DMS79 (cell line): ENCODE measurements at places on chromosomes 12 and 14.

DNA sequence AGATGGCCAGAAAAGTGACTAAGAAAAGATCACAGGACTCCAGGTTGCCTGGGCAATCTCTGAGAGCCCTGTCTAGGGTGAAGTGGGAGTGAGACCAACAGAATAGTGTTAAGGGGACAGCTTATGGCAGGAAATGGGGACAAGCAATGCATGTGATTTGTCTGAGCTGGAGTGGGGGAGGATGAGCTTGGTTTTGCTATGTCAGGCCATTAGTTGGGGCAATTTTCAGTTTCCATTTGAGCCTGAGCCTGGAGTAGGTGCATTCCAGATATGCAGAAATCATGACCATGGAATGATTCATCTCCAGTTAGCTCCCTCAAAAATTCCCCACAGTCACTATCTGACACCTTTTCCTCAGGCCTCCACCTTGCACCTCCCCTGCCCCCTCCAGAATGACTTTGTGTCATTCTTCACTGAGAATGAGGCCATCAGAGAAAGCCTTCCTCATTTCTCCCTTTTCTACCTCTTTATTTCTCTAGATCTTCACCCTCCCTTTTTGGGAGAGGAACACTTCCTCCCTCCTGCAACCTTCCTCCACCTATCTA, 150.9 kb upstream of the PLEKHG7 start:
- DNase-seq, result no peak

- no peak for DNase-seq
Measured at GRCh38 chr14:75547552-75548250, 25.4 kb downstream of the BATF start.

DNA sequence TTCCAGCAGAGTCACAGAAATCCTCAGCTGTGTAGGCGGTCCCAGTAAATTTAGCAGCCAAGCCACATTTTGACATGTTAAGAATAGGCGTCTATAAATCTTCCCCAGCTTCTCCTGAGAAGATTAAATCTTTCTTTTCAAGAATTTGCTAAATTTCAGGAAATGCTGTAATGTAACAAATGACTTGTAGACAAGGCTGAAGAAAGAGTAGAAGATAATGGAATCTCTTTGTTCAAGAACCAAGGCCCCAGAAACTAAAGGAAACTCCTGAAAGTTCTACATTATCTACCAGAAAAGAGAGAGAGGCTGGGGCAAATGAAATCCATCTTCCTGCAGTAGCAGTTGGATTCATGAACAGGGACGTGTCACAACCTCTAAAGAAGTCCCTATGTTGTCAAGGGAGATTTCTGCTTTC, 760.3 kb downstream of the NOVA1 start:
- no peak for DNase-seq

- no peak for DNase-seq
Measured at GRCh38 chr12:3355378-3355900, 135.6 kb upstream of the PRMT8 start.

GRCh38 chr12:3771853-3772252, 18.9 kb upstream of the CRACR2A start:
- no peak for DNase-seq

DNA sequence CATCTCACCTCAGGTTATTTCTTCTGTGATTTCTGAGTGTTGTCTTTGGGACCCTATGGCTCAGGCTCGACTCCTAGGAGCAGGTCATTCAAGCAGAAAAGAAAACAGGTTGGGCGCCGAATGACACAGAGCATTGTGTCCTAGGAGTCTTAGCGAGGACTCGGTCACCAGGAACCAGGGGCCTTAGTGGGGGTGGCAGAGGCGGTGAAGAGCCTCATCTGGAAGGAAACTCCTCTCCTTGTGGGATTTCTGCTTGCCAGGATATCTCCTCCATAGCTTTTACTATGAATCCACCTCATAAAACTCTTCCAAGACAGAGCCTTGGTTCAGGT, 630 bp downstream of the PLEKHH1 start:
- DNase-seq, result no peak

GRCh38 chr14:24411443-24412389, 12.9 kb downstream of the NYNRIN start:
- DNase-seq, result peak; percentile 70

GRCh38 chr14:22689199-22689598, 45.0 kb upstream of the OR6J1 start:
- no peak for DNase-seq

DNA sequence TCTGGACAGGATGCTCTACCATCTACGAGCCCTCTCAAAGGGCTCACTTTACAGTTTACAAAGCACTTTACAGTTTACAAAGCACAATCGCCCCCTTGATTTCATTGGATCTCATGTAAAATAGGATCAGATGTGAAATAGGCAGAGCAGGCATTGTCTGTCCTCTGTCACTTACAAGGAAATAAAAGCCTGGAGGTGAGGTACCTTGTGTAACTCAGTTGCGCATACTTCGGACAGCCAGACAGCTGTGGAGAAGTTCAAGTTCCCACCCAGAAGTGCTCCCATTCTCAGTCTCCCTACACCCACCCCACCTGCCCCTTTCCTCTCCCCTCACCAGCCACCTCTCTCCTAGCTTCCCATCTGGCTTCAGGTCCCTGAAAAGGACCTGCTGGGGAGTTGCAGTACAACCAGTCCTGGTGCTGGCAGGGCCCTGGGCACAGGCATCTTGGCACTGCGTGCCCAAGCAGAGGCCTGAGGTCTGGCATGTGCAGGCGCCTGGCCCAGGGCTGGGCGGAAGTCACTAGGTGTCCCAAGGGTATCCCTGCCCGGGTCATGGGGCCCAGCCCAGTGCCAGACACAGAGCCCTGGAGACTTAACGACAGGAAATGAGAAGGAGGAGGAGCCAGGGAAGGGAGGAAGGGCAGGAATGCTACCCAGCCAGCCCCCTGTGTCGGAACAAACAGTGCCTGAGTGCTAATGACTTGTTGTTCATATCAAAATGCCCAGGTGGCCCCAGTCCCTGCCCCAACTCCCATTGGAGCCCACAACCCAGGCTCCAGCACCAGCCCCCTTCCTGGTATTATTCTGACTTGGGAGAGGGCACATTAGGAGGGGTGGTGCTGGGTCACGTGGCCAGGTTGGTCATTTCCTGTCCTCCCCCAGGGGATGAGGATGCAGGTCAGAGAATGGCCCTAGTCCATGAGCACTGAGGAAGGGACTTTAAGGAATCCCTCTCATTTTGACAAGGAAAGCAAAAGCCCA, 5.4 kb downstream of the RAPGEF3 start:
- no peak for DNase-seq

GRCh38 chr12:1795221-1795784, 25.1 kb upstream of the LRTM2 start:
- DNase-seq, result no peak

- DNase-seq, result no peak
Measured at GRCh38 chr14:81033698-81034240, 78.3 kb downstream of the TSHR start.

GRCh38 chr14:96233661-96234060, 22.3 kb upstream of the BDKRB1 start:
- DNase-seq, result no peak

DNA sequence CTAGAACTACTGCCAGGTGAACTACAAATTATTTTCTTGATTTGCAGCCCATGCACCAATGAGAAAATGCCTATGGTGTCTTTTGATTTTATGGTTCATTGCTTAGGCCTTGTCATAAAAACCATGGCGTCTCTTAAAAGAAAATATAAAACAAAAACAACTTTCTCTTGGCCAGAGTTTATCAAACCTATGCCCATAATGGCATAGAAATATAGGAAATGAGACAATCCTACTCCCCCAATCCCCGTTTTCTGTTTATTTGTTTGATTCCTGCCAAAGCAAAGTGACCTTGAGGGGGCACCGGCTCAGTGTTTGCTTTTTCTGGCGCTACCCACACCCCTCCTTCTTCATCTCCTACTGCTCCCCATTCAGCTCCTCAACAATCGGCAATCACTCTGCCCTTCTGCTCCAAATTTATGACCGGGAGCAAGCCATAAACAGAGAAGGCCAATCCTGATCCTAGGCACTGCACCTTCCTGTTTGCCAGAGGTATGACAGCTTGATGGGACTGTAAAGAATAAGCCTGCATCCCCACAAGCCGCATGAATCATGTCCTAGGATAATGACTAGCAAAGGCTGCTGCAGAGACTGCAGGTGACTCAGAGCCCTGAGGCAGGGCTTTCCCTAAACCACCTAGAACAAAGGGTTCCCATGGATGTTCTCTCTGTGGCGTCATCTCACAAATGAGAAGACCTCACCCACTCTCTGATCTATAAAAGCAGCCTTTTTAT, 874.9 kb downstream of the NRXN3 start:
- no peak for DNase-seq

GRCh38 chr14:72563676-72564075, 330.2 kb downstream of the DPF3 start:
- DNase-seq, result no peak

DNA sequence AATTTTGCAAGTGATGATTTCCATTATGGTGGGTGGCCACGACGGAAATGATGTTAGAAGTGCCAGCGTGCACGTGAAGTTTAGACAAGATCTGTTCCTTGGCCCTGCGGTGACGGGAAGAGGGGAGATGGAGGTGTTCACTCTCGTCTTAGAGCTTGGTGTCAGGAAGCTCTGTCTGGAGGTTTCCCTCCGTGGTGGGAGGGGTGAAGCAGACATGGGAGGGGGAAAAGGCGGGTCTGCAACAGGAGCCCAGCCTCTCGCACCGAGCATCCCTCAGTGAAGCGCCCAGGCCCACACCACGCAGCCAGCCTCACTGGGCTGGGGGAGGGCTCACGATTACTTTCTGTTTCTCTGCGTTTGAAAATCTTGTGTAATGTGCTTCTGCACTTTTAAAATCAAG, 26.3 kb downstream of the EML1 start:
- no peak for DNase-seq
